ENCODE measurements at places on chromosomes 11 and 22. TPM values are rescaled to one million over a fixed set of nuclear protein-coding genes. Genes with fewer than 3 reads are reported as not detected.

DNA sequence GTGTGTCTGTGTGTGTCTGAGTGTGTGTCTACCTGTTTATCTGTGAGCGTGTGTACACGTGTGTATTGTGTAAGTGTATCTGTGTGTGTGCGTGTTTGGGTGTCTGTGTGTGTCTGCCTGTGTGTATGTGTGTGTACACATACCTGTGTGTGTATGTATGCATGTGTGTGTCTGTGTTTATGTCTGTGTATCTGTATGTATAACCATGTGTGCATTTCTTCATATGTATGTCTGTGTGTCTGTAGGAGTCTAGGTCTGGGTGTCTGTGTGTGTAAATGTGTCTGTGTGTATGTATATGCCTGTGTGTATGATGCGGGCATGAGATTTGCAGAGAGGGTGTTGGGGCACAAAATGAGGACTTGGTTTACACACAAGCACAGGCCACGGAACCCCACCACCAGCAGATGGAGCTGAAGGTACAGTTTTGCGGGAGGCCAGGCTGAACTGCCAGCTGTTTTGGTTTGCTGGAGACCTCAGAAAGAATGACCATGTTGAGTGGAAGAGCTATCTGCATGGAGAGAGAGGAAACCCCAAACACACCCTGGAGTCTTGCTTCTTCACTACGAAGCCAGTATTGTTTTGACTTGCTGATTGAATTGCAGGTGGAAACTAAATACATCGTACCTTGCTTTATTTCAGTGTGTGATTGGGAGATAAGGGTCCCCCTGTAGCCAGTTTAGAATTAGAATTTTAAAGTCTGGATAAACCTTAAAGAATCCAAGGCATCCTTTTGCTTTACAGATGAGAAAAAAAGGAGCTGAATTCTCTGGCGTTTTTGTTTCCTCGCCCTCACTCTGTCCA, 497.2 kb downstream of the NTM start:
- H3K27ac ChIP-seq = no peak overlapping the region
- no peaks in the 10 kb centered on the region for H3K4me1 ChIP-seq
- no peaks in the 10 kb centered on the region for H3K36me3 ChIP-seq
- DNase-seq = no peak
- H3K27me3 ChIP-seq = no peaks in the 10 kb centered on the region

DNA sequence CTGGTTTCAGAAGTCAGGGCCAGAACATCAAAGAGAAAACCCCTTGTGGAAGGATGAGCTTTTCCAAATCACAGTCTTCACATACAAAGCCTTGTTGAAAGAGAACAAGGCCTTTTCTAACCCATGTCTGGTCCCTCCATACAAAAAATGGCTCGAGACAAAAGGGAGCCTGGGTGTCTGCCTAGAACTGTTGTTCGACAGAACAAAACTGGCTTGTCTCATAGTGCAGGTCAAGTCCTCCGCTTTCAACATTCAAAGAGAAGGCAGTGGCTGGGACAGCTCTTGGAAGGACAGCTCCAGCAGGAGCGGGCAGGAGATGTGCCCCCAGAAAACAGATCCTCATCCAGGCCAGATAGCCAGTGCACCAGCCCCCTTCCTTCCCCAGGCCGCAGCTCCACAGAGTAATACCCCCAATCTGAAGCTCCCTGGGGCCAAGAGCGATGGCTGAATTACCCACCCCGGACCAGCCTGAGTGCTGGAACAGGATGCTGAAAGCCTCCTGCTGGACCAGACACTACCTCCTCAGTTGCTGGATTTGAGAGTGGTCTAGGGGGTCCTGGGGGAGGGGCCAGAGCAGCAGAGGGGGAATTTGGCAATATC, 27.6 kb downstream of the USH1C start:
- H3K27ac ChIP-seq = no peak overlapping the region
- H3K4me1 ChIP-seq = no peaks in the 10 kb centered on the region
- H3K4me3 ChIP-seq = no peak overlapping the region

DNA sequence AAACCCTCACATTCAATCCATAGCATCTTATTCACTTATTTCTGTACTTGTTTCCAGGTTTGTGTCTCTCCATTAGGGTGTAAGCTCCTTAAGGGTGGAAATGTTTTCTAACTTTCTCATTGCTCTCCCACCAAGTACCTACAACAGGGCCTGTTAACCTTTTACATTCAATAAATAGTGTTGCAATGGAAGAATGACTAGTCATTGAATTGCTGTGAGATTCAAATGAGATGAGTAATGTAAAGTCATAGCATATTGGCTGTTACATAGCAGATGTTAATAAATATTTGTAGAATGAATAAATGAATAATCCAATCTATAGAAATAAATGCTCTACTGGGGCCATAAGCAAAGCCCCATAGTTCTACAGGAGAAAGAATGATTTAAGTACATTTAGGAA, 75.4 kb upstream of the DDI1 start:
- H3K27ac ChIP-seq = no peak overlapping the region
- H3K4me1 ChIP-seq = no peaks in the 10 kb centered on the region
- no peak for DNase-seq

The EMID1 gene
- 4.7 TPM for total RNA-seq

The RANGAP1 gene
- 40.6 TPM for total RNA-seq
